ENCODE measurements at places on chromosomes 3 and 15.

GRCh38 chr15:58257776-58258325 is 119.7 kb downstream of the AQP9 start:
- peak; percentile 76 for DNase-seq

DNA sequence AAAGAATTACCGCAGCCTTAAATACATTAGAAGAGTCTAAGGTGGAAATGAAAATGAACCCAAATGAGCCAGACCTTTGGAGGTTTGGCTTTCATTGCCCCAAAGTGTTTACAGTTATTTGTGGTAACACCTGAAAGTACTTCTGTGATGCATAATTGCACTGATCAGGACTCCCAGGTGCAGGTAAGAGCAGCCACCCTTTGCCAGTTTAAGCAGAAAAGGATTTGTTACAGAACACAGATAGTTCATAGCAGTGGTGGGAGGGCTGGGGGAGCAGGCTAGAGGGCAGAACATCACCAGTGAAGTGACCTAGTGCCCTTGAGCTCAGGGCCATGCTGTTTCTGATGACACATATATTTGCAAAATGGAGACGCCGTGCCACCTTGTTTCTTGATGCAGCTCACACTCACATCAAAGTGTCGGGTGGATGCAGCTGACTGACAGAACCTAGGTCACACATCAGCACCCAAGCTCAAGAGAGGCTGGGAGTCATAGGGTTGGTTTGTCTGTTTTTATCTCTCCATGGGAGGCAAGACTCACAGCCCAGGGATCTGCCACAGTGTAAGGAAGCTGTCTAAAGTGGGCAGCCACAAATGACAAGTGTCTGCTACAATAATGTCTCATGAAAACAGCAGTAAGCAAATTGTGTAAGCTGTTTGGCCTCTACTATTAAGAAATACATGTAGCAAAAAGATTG is 49.1 kb downstream of the NEK11 start:
- no peak for DNase-seq

DNA sequence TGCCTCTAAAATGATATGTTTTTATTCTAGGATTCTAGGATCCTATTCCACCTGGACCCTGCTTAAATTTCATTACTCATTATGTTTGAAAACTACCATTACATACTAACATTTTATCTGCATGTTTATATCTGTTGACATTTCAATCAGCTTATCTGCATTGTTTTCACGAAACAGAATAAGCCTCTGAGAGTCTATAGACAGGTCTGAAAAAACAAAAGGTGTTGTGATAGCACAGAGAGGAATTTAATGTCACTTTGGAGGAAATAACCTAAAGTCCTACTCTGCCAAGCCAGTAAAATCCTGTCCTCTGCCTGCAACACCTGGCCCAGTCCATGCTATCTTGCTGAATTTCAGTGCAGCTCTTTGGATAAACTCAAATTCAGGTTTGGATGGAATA is 315.2 kb downstream of the ZBTB20 start:
- DNase-seq, result no peak

DNA sequence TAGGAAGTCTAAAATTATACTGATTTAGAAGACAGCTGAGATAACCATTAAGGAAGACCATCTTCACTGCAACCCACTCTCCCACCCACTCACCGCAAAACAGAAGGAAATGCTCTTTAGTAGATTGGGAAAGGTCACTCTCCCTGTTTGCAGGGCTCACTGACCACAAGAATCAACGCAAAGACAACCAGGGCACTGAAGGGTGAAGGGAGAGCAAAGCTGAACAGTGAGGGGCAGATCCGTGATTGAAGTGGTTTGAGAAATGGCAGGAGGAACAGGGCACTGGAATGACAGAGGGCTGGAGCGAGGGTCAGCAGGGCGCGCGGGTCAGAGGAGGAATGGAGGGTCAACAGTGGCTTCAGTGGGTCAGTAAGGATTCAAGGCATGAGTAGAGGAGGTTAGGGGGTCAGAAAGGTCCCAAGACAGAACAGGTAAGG is 520 bp downstream of the MESD start:
- peak; percentile 35 for DNase-seq

- DNase-seq, result peak; percentile 97
Observed at GRCh38 chr3:134810052-134810435, 15.0 kb downstream of the EPHB1 start.

DNA sequence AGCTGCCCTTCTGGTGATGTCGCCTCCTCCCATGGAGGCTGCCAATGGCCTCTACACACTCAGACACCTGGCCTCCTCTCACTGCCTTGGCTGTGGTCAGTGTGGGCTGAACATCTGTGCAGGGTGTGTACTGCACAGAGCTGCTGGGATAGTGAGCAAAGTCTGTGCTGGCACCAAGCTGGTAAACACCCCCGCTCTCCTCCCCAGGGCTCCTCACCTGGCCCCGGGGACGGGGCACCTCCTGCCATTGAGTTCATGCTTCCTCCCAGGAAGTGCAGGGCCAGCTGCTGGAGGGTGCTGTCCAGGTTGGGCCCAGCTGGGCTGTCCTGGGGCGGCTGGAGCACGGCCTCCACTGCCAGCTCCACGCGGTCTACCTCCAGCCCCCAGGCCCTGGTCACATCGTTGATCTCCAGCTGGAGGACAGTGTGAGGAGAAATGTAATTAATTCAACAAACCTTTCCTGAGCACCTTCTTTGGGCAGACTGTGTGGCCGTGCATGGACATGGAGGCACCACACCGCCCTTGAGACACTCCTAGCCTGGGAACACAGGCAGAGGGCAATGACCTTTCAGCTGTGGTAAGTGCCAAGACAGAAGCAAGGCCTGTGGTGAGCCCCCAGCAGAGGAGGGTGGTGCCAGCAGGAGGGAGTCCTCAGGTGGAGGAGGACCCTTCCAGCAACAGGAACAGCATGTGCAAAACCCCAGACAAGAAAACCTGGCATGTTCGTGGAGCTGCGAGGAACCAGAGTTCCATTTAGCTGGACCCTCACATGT is 6.8 kb downstream of the STOML1 start:
- no peak for DNase-seq

DNA sequence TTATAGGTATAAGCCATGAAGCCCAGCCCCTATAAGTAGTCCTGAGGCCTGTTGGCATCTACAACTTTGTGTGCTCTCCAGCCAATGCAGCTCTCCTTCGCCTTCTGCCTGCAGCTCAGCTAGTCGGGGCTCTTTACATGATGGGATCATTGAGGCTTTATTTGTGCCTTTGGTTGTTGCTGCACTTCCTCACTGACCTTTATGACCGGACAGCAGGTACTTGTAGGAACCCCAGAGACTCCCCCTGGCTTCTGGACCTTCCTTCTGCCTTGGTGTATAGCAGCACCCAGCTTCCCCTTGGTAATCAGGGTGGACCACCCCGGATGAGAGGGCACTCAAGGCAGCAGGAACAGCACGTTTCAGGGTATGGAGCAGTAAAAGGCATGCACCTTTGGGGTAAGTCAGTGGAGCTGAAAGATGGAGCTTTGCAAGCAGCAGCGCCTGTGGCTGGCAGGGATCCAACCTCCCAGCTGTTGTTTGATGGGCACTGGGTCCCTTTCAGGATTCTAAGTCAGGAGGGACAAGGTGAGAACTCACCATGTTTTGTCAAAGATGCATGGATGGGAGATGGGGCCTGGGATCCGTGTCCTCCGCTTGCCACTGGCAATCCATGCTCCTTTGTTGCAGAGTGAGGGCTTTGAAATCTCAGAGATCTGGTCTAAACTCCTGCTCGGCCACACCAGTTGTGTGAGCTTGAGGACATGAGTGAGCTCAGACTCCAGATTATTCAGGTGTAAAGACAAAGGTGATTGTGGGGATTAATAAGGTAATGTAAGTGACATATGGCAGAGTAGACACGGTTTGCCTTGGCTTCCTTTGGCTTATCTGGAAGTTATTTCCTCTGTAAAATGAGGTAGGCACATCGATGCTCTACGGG is 65.1 kb upstream of the KLF13 start:
- DNase-seq, result no peak

GRCh38 chr3:9916346-9916733 is 558 bp upstream of the IL17RC start:
- DNase-seq, result peak; percentile 27

DNA sequence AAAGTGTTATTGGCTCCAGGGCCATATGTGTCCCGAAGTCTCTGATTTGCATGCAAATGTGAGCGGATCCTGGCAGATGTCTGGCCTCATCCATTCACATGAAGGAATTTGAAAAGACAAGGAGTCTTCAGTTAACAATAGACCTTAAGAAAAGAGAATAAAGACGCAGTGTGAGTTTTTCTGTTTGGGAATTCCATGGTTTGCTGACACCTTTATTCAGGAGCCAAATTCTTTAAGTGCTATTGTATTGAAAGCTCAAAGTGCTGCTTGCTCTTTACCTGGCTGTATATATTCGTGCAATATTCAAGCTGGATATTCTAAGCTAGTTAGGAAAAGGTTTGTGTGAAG is 2.2 kb downstream of the LRRN1 start:
- DNase-seq, result no peak

GRCh38 chr3:9776896-9777693 is 7.3 kb upstream of the CAMK1 start:
- no peak for DNase-seq

DNA sequence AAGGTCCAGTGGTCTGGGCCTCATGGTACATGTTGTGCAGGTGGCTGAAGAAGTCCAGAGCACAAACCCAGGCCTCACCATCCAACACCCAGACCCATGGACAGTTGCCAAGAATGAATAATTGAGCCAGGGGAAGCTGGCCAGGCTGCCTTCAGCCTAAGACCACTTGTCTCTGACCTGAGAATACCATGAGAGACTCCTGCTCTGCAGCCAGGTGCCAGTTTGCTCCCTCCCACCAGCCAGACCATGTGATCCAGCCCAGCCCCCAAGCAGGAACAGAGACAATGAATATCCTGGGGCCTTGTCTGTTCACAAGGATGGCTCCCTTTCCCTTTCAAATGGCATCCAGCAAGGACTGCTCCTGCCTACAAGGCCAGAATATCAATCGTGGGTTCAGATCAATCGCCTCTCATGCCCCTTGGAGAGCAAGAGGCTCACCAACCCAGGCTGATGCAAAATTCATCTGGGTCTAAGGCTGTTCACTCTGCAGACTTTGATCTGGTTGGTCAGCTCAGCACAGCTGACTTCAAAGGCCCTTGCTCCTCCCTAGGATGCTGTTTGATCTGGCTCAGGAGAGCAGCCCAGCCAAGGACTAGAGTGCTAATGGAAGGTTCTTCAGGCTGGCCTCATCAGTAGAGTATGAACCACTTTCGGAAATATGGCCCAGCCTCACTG is 13.4 kb downstream of the TRAIP start:
- DNase-seq, result no peak

- DNase-seq, result no peak
Observed at GRCh38 chr3:25478211-25478757, 50.2 kb downstream of the RARB start.

DNA sequence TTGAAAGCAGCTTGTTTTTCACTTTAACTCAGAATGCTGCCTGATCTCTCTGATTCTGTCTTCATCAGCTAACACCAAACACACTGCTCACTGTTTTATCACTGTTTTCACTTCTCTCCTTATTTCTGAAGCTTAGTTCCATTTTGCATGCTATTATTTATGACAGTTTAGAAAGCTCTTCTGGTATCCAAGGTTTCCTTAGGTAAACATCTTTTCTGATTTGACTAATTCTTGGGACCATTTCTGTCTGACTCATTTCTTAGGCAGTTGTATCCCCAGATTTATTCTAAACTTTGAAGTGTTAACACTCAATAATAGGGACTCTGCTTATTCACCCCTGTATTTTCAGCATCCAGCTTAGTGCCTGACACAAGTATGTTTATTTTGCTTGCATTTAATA is 167.7 kb downstream of the BCHE start:
- DNase-seq, result no peak

- DNase-seq, result peak; percentile 94
Observed at GRCh38 chr3:53846134-53846850, at the start of the genes CHDH and IL17RB. TSS of gene CHDH (minus strand) at chr3:53846419. CDS start at chr3:53824008, 22,411 bp downstream. TSS of gene IL17RB (plus strand) at chr3:53846568. CDS start at chr3:53846589, 21 bp downstream.

DNA sequence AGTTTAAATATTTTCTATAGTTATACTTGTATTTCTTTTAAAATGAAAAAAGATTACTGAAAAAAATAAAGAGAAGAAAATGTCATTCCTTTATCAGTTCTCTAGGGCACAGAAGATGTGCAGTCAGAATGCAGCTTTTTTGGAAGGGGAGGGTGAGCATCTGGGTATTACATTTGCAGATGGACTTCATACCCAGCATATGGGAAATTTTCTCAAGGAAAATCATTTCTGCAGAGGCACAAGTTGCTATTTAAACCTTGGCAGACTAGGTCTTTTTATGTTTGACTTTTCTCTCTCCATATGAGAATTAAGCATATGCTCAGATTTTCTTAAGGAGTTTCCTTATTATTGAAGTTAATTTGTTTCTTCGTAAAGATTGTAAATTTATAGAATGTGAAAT is 39.5 kb upstream of the ZNF385D start:
- DNase-seq, result no peak

DNA sequence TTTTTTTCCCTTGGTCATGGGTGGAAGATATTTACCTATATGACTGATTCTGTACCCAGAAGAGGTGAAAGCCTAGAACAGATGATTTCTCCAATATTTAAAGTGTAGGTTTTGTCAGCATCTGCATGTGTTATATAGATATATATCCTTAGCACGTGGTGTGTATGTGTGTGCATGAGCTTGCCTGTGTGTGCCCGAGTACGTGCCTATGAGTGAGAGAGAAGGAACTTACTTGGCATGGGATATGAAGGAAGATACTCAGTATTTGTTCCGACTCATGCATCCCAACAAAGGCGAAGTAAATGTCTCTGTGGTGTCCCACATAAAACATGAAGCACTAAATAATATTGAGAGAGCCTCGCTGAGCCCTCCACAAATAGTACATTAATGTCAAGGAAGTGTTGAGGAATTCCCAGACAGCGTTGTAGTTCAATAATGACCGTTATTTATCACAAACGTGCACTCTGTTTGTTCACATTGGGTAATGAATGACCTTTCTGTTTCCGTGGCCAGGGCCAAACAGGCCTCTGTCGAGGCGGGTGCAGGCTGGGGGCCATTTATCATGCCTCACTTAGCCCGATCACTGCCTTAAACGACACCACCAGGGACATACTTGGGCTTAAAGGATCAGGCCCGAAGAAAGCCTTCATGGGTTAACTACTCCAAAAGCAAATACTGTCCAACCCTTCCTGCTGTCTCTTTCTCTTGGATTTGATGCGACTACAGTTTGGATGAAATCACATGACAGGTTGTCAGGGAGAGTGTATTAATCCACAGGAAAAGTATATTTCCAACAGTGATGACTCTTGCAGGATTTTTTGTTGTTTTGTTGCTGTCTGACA is 267.7 kb downstream of the PTPRG start:
- no peak for DNase-seq

Measured in NCI-H526 (cell line).